NCI-H510A (cell line): ENCODE measurements at places on chromosomes 5 and 9.
A peak's percentile ranks its signal among the peaks of the same experiment; 100 is the strongest.

GRCh38 chr5:105840800-105841199 is 1829.9 kb downstream of the EFNA5 start:
- DNase-seq = no peak

DNA sequence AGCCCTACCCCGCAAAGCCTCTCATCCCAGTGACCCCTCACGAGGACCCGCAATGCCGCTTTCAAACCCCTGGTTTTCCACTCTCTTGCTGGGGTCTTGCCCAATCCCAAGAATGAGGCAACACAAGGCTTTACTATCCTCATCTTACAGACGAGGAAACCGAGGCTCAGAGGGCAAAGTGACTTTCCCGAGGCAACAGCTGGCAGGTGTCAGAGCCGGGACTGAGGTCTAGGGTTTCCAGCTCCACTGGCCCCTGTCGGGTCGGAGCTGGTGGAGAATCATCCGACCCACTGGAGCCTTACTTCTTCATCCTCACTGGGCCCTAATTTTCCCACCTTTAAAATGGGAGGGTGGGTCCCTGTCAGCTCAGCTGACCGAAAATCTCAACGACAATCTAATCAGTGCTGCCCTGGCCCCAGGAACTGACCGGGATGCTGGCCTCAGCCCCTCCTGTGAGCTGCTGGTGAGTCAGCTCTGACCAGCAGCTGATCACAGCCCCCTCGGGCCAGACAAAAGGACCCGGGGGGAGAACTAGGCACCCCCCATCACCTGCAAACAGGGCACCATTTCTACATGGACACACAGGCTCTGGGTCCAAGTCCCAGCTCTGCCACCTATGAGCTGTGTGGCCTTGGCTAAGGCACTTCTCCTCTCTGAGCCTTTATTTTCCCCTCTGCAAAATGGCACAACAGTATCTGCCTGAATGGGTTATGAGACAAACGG is 72.7 kb upstream of the STXBP1 start:
- no peak for DNase-seq

- no peak for DNase-seq
Observed at GRCh38 chr5:88792144-88792840, 90.7 kb downstream of the MEF2C start.

- no peak for DNase-seq
Observed at GRCh38 chr9:104798209-104798995, 34.5 kb downstream of the NIPSNAP3B start.

- DNase-seq = no peak
Observed at GRCh38 chr9:655875-656274, 185.6 kb upstream of the DMRT1 start.

- no peak for DNase-seq
Observed at GRCh38 chr9:33921967-33922895, 105.3 kb downstream of the UBE2R2 start.

- DNase-seq = no peak
Observed at GRCh38 chr9:131636593-131636992, 91.3 kb downstream of the PRRT1B start.

GRCh38 chr9:36187414-36187813 is 3.3 kb upstream of the CLTA start:
- no peak for DNase-seq

DNA sequence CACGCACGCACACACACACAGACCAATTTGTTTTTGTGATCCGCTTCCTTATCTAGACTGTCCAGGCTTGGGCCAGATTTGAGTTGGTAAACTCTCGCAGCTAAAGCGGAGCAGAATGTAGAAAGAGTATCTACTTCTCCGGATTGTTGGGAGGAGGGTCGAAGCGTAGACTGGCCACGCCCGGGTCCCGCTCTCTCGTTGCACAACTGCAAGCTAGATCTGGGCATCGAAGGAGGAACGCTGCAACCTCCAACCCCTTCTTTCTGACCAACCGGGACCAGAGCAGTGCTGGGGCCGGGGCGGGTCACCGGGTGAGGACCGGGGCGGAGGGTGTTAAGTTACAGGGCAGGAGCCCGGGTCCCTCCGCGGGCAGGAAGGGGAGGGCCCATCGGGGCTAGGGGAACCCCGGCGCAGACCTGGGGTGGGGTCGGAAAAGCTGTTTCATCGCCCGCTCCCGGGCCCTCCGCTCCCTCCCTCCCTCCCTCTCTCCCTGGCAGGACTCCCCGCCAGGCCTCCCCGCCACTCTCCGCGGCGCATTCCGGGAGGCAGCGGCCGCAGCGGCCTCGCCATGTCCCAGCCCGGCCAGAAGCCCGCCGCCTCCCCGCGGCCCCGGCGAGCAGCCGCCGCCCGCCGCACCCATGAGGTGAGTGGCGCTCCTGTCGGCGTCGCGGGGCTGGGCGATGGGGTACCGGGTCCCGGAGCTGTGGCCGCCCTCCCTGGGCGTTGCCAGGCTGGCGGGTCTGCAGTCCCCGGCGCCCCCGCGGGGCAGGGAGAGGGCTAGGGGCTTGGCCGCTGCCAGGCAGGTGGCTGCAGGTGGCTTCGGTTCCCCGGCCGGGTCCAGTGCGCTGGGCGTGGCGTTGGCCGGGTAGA is at the start of gene CAST:
Gene CAST (plus strand): TSS at position 522 of the 870 bp plus-strand sequence. CDS start 47 bp downstream, at position 569.
- DNase-seq = peak; percentile 77

GRCh38 chr5:140565780-140566095 is 1.1 kb downstream of the SLC35A4 start:
- no peak for DNase-seq

DNA sequence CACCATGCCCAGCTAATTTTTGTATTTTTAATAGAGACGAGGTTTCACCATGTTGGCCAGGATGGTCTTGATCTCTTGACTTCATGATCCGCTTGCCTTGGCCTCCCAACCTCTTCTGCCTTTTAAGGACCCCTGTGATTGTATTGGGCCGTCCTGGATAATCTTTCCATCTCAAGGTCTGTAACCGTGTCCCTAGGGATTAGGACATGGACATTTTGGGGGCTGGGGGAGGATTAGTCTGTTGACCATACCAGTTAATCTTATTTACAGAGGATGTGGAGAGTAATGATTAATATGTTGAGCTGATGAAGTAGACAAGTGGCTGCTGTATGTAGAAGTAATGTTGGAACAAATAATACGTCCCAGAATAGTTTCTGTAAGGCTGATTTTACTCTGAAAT is 23.1 kb downstream of the LNPEP start:
- DNase-seq = no peak

GRCh38 chr9:127788337-127789011 is 2.6 kb downstream of the CDK9 start:
- no peak for DNase-seq

DNA sequence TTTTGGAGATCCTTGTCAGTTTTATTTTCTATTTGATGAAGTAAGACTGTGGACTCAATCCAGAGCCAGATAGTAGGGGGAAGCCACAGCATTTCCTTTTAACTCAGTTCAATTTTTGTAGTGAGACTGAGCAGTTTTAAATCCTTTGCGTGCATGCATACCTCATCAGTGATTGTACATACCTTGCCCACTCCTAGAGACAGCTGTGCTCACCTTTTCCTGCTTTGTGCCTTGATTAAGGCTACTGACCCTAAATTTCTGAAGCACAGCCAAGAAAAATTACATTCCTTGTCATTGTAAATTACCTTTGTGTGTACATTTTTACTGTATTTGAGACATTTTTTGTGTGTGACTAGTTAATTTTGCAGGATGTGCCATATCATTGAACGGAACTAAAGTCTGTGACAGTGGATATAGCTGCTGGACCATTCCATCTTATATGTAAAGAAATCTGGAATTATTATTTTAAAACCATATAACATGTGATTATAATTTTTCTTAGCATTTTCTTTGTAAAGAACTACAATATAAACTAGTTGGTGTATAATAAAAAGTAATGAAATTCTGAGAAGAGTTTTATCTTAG is 17.8 kb downstream of the DIMT1 start:
- no peak for DNase-seq

- no peak for DNase-seq
Observed at GRCh38 chr5:166211640-166212039, 2079.8 kb upstream of the WWC1 start.

DNA sequence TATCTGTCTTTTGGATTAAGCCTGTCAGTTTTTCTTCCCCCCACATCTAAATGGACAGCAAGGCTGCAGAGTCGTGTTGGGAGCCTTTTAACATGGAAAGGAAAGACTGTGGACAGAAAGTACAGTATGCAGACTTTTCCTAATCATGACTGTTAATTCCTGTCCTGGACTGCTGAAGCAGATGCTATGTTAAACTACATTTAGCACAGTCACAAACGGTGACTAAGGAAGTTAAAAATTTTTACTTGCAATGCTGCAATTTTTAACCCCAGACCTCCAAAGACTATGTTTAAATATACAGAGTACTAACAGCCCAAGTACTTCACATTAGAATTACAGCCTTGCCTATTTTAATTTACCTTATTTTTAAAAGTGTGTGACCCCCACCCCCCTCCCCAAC is 51.8 kb downstream of the ELAVL2 start:
- DNase-seq = no peak

DNA sequence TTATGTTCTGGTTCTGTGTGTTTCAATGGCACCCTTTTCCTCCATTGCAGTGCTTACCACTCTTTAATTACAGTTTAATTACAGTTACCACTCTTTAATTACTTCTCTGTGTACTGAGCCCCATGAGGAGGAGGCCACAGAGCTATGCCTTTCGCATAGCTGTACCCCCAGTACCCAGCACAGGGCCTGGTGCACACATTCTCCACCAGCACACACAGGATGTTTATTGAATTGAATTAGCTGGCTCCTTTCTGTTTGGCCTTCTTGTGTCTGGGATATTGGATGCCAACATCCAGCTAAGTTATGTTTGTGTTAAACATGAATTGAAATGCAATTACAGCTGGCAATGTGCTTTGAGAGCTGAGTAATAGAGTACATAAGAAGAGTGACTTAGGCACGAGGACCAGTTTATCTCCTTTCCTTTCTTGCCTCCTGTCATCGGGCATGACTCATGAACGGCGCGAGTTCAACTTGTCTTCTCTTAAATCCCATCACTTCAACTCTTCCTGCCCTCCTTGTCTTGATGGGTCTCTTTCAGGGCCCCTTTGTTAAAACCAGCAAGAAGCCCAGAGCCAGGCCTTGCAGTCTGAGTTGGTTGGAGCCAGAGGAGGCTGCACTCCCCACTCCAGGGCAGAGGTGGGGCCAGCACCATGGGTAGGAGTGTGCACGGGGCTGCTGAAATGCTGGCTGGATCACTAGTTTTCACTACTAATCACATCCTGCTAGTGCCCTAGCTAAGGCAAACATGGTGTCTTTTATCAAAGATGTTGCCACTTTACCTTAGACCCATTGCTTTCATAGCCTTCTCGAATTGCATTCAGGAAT is 37.4 kb downstream of the MVB12B start:
- DNase-seq = no peak

GRCh38 chr5:36685631-36686288 is 79.4 kb downstream of the SLC1A3 start:
- DNase-seq = no peak

- DNase-seq = no peak
Observed at GRCh38 chr5:120447706-120448239, 16.3 kb upstream of the PRR16 start.

DNA sequence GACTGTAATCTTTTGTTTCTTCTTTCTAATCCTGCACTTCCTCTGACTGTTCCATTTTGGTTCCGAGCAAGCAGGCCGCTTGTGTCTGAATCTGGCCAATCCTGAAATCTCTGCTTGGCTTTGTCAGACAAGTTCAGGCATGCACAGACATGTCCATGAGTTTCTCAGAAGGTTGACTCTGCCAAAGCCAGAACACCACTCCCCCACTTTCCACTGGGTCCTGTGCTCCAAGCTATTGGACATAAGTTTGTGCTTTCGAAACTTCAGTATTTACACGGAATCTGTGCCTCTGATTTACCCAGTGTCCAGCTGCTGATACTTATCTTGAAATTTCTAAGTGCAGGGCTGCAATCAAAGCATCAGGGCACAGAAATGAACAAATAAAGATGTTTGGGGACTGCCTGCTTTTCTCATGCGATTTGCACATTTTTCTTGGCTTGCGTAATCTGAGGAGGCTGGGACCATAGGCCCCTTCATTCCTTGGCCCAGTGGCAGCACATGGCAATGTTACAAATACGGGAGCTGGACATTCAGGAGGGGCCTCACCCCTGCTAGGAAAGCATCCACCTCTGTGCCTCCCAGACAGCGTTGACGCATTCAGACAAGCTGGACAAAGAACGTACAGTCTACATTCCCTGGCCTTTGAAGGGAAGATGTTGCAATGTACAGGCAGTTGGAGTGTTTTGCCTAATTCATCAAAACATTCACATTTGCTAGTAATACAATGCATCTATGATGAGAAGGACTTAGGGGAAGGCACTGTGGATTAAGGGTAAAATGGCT is 209.2 kb upstream of the PAPPA start:
- DNase-seq = peak; percentile 33

GRCh38 chr5:540071-540905 is 16.0 kb upstream of the SLC9A3 start:
- no peak for DNase-seq

DNA sequence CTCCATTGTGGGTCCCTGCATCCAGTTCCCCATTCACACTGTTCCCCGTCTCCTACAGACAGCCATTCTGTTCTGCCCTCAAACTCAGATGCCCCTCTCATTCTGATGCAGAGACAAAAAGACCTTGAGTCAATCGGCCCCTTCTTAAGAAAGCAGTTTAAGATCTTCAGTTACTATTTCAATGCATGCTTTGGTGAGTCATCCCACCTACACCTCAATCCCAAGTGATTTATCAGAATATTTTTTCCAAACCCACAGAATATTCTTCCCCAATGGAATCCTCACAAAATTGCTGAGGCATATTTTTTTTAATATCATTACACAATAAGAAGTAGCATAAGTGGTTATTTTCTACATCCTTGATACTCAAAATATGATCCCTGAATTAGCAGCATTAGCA is 92.4 kb upstream of the SLC1A1 start:
- no peak for DNase-seq

DNA sequence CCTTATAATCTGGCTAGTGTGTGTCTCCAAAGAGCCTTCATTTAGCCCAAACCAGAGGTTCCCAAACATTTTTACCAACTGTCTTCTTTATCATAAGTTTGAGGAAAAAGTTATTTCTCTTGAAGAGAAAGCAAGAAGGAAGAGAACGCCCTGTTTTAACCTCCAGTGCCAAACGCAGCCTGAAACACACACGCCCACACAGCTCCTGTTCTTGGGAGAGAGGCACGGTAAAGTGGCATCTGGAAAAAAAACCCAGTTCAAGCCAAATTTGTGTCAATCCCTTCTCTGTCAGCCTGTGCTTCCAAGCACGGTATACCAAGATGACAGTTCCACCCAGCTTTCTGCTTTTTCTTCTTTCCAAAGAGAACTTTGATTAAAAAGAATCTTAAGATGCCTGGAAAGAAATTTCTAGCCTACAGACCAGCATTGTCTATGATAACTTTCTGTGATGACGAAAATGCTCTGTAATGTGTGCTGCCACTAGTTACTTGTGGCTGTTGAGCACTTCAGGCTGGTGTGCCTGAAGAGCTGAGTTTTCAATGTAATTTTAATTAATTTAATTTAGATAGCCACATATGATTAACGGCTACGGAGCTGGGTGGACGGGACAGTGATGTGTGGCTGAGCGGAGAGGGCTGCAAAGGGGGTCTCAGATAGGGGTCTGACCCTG is 62.3 kb downstream of the ACER2 start:
- DNase-seq = no peak
